ENCODE measurements at places on chromosomes 3 and 15.
A peak's percentile ranks its signal among the peaks of the same experiment; 100 is the strongest.

DNA sequence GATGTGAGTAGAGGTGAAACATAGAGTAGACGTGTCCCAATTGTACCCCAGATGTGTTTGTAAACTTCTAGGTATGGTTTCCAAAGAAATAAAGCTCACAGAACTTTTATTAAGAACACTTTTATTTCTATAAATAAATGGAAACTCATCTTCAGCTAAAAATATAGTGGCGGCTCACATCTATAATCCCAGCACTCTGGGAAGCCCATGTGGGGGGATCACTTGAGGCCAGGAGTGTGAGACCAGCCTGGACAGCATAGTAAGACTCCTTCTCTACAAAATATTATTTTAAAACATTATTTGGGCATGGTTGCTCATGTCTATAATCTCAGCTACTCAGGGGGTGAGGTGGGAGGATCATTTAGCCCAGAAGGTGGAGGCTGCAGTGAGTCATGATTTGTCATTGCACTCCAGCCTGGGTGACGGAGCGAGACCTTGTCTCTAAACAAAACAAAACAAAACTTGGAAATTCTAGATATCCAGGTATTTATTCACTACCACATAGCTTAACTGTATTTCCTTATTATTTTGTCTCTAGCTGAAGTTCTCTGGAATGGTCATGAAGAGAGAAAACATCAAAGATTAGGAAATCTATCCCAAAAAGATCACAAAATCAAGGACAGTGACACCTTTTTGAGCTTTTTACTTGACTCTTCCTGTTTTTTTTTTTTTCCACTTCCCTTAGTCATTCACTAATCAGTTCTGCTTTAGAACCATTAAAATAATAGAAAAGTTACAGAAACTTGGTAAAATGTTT lies 258.1 kb downstream of the TIGIT start:
- DNase-seq = no peak

GRCh38 chr3:144187531-144188210 lies 216.0 kb downstream of the DIPK2A start:
- DNase-seq = no peak

DNA sequence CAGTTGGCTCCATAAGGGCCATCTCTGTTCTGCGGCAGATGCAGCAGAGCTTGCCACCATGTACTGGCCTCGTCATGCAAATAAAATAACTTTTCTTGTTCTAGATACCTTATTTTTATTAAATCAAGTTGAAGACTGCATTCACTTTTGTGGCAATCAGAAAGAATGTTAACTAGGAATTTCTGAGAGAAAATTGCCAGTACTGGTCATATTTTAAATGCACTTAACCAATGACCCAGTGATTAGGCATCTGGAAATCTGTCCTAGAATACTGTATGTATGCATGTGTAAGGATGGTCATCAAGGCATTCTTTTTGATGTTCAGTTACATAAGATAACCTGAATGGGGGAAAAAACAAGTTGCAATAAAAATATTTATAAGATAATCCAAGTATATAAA lies 34.2 kb upstream of the CSPG5 start:
- no peak for DNase-seq

DNA sequence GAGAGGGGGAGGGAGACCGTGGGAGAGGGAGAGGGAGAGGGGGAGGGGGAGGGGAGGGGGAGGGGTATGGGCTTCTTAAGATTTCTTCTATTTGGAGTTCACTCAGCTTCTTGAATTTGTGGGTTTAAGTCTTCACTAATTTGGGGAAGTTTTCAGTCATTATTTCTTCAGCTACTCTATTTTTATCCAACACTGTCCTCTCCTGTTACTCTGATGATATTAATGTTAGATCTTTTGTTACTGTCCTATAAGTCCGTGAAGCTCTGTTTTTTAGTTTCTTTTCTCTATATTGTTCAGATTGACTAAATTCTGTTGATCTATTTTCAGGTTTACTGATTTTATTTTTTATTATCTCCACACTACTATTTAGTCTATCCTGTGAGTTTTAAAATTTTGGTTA lies 351.5 kb upstream of the TPM1 start:
- DNase-seq = no peak

DNA sequence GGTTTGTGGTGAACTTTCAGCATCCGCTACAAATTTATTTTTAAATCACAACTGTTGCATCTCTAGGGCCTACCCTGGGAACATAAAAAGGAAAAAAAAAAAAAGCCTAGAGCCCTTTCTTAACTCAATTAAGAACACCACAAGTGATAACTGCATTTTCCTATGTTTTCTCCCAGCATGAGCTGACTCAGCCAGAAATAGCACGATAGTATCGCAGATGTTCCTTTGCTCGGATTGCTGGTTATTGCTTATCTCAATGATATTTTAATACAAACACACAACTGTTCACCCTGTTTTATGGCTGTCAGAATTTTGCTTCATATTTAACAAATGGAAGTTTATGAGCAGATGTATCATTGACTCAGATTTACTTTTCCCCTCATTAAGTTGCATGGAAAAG lies 251.8 kb upstream of the SUCLG2 start:
- DNase-seq = no peak

DNA sequence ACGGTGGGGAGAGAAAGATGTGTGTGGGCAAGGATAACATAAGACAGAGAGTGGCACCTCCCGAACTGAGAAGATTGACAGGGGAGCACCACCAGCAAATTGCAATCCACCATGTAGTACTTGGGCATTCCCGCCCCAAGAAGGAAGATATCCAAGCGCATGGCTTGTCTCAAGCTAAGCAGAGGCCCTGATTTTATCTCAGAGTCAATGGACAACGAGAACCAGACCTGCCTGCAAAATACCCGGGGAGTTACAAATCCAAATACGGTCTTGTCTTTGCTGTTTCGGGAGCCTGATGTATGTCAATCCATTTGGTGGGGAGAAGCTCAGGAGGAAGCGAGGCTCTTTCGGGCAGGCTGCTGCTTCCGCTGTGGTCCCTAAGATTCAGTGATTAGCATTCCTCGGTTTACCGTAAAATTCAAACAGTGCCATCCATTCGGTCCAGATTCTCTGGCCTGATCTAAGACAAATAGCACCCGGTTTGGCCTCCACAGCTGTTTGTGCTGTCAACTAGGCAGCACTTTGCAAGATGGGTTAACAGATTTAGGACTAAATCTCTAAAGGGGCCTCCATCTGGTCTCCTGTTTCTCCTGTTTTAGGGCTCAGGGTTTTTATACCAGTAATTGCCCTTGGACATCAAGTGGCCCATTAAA lies 97.7 kb upstream of the WNT5A start:
- DNase-seq = no peak

- DNase-seq = no peak
These were observed 72.8 kb upstream of the ITGA11 start for GRCh38 chr15:68504681-68505170.

GRCh38 chr15:77966540-77967234 lies 110.8 kb downstream of the TBC1D2B start:
- peak; percentile 49 for DNase-seq

DNA sequence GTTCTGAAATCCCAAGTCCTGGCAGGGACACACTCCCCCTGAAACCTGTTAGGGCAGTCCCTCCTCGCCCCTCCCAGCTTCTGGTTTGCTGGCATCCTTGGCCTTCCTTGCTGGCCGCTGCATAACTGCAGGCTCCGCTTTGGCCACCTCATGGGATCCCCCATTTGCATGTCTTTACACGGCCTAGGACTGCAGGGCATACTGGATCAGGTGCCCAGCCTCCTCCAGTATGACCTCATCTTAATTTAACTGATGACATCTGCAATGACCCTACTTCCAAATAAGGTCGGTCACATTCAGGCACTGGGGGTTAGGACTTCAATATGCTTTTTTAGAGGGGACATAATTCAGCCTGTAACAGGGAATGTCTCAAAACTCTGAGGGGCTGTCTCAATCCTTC lies 173.3 kb downstream of the RAB11A start:
- no peak for DNase-seq

GRCh38 chr15:75861750-75862402 lies 18.6 kb downstream of the UBE2Q2 start:
- no peak for DNase-seq

GRCh38 chr15:70259028-70259424 lies 161.3 kb upstream of the TLE3 start:
- peak; percentile 41 for DNase-seq

DNA sequence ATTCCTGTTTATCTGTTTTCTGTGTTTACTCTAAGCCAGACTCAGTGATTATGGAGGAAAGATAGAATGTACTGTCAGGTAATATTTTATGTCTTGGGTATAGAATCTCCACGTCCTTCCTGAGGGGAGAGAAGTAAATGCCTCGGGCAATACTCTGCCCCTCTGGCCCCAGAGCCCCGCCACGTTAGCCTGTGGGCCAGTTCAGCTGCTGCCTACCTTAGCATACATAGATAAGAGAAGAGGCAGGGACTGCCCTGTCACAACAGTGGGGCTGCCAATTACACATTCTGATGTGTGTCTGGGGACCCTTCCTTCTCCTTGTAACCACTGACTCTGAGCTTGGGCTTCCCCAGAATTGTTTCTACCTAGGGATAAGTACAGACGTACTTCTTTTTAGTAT lies 347.7 kb upstream of the ATP11B start:
- DNase-seq = no peak

GRCh38 chr3:119436977-119437376 lies 26.4 kb downstream of the TMEM39A start:
- no peak for DNase-seq

DNA sequence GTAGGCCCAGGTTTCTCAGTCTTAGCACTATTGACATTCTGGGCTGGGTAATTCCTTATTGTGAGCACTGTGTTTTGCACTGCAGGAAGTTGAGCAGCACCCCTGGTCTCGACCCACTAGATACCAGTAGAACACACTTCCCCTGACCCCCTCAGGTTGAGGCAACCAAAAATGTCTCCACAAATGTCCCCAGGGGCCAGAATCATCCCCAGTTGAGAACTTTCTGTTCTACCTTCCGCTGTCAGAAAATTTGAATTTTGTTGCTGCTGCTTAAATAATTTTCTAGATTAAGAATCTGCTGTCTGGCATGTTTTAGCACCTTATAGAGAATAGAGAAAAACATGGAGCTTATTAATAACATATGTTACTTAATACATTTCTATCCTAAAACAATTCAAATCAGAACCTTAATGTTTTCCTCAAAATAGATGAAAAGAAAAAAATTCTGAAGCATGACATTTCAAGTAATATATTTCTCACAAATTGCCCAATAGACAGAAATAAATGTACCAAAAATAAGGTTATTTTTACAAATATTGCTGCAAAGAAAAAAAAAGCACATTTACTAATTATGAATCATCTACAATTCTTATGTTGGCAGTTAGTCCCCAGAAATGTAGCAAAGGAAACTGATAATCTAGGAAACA lies 13.2 kb upstream of the THRB start:
- DNase-seq = no peak

DNA sequence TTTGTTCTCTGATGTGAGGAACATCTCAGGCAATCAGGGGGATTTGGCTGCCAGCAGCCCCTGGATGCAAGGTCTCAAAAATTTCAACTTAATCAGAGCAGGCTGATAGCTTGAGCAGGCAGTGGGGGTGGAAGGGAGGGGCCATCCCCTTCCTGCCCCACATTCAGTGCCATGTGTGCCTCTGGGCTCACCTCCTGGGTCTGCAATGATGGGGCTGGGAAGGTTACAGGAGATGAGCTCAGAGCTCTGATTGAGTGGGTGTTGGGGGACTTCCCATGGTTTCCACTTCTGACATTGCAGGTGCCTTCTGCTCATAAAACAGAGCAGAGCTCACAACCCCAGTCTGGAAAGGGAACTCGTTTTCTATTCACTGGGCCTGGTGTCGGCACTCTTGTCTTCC lies 37.0 kb downstream of the PARP16 start:
- peak; percentile 74 for DNase-seq

GRCh38 chr3:149162007-149162406 lies 32.6 kb downstream of the HPS3 start:
- no peak for DNase-seq

- DNase-seq = no peak
These were observed 17.1 kb downstream of the PML start for GRCh38 chr15:74011610-74012009.

DNA sequence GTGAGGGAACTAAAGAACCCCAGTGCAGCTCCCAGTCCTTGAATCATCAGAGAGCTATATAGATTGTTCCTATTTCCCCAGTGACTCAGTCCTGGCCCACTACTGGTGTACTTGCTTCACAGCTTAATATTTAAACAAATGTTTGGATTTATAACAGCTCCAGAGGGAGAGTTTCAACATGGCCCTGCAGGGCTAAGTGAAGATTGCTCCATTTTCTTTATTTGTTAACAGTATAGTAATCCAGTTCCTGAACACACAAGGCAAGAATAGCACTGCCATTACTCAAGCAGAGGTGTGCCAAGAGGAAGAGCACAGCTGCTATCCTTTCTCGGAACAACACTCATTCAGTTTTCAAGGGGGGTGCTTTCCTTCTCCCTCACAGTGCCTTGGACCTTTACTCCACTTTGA lies 6.5 kb downstream of the SQOR start:
- DNase-seq = no peak

GRCh38 chr3:155236473-155236872 lies 57.0 kb downstream of the STRIT1 start:
- no peak for DNase-seq

- DNase-seq = peak; percentile 82
These were observed at the start of gene TMED3 for GRCh38 chr15:79310985-79311900. Gene TMED3 (plus strand): TSS chr15:79311112. CDS start chr15:79311250, 138 bp downstream.

GRCh38 chr3:101063401-101063800 lies 70.2 kb upstream of the ABI3BP start:
- no peak for DNase-seq

- no peak for DNase-seq
These were observed 58.1 kb upstream of the FOXP1 start for GRCh38 chr3:71641674-71642073.

GRCh38 chr15:81268881-81269601 lies 54.9 kb downstream of the STARD5 start:
- DNase-seq = no peak

GRCh38 chr15:63196842-63197241 lies 7.4 kb downstream of the RAB8B start:
- no peak for DNase-seq

- no peak for DNase-seq
These were observed 96.0 kb upstream of the MELTF start for GRCh38 chr3:197125636-197126035.

DNA sequence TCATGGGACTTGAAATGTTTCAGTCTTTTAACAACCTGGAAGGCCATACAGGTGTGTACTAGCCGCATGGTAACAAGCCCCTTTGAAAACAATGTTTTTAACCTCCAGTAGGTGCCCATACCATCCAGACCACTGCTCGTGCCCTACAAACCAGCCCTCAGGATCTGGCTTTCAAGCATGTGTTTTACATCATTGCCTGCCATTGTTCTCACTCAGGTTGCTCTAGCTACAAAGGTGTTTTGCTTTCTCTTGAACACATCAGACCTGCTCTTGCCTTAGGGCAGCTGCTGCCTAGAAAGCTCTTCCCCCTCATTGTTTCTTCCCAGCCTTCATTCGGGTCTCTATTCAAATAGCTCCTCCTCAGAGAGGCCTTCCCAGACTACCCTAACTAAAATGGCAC lies 32.3 kb upstream of the MAP3K13 start:
- no peak for DNase-seq

GRCh38 chr3:56753206-56753820 lies 48.4 kb downstream of the ARHGEF3 start:
- peak; percentile 16 for DNase-seq

GRCh38 chr15:88124199-88124598 lies 132.3 kb downstream of the NTRK3 start:
- no peak for DNase-seq

- DNase-seq = no peak
These were observed 289.9 kb upstream of the RASGRP1 start for GRCh38 chr15:38854506-38854905.

GRCh38 chr15:83062768-83063180 lies 4.3 kb downstream of the BTBD1 start:
- no peak for DNase-seq
